Anterior cingulate cortex (tissue), 58 donors: ENCODE measurements at places on chromosomes 6 and 20.

DNA sequence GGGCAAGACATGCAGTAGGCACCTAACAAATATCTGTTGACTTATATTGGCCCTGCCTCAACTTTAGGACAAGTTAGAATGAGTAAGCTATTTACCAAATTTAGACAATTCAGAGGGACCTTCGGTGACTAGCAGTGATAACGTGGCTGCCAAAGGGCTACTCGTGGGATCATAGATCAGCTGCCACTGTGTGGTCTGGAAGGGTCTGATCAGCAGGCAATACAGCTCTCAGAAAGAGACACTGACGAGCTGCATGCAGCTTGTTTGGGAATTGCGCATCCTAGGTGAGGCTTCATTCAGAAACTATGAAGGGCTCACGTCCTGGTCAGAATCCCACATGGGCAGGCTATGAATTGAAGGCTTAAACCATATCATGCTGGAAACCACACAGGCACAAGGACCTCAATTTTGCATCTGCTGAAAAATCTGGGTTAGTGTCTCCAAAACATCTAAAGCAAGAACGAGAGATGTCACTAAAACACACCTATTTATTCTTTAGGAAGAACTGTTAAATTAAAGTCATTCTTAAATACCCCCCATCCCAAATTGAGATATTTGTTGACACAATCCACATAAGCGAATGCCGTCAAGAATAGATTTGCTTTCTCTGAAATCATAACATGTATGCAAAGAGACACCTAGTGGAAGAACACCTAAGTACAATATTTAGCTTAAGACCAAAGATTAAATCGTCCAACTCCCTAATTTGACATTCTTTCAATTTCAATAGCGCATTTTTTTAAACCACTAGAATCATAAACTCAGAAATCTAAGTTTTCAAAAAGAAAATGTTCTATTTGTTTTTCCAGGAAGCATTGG lies 79.6 kb downstream of the IPCEF1 start:
- DNase-seq = no peak

DNA sequence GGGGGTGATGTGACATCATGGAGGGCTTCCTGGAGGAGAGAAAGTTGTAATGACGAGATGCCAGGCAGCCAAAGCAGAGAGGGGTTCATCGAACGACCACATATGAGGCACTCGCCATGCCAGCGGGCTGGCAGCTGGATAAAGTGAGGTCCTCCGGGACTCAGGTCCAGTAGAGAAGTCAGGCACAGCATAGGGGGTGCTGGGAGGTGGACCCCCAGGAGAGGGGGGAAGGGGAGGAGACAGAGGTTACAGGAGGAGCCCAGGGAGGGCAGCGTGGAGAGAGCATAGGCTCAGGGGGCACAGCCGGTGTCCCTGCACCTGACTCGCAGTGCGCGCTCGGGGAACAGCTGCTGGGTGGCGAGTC lies 174.7 kb downstream of the BMP7 start:
- no peak for DNase-seq

DNA sequence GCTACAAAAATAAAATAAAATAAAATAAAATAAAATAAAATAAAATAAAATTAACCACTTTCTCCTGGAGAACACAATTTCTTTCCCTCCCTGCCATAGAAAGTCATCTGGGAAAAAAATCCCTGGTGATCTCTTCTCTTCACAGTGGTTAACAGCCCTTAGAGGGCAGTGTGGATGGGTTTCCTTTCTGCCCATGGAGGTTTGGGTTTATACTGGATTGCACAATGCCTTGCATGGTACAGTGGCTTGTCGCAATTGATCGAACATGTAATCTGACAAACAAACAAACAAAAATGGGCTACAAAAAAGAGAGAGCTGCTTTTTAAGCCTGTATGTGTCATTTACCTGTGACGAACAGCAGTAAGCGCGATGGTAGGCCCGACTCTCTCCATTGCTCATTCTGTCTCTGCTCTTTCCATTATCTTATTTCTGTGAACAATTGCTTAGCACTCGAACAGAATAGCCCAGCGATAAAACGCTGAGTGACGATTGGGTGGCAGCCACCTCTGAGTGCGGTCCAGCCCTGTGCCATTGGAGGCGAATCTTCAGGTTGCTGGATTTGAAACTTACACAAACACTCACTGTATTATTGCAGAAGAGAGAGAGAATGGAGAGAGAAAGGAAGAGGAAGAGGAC lies 166.1 kb downstream of the CD83 start:
- DNase-seq = no peak

DNA sequence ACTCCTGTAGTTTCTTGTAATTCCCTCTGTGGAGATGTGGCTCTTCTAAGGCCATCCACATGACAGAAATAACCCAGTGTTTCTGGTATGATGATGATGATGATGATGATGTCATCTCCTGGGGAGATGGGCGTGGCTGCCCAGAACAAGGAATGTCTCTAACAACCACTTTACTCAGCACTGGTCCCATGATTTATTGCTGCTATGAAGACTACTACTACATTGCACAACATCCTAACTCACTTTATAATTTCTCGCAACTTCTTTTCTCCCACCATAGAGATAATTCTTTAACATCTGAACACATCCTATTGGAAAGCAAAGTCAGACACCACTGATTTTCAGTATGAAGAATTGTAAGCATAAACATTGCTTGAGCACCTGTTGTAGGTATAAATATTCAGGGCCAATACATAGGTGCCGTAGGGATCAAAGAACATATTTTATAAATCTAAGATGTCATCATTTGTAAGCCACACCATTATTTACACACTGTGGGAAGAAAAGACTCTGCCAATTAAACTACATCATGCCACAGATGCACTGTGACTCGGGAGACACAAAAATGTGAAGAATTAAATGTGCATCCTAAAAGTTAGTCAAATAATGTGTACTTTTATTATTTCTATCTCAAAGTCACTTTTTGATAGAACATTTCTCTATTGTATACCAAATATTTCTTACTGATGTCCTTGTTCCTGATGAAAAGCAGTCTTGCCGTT lies 6.4 kb downstream of the TPMT start:
- DNase-seq = no peak
